ENCODE measurements at places on chromosomes 7 and 10. TPM values are rescaled to one million over a fixed set of nuclear protein-coding genes. Genes with fewer than 3 reads are reported as not detected.

ASB15 gene
- 0.22 TPM for polyA plus RNA-seq

SYCE1 gene
- 5.4 TPM for polyA plus RNA-seq

PLAU gene
- polyA plus RNA-seq, result 29.8 TPM

ZP3 gene
- 2.2 TPM for polyA plus RNA-seq

SPDYE5 gene
- polyA plus RNA-seq, result not detected

CYP2C8 gene
- polyA plus RNA-seq, result 0.27 TPM

ZNF680 gene
- polyA plus RNA-seq, result 7.1 TPM

TAS2R3 gene
- polyA plus RNA-seq, result 0.10 TPM

TMEM140 gene
- 26.2 TPM for polyA plus RNA-seq

EIF5AL1 gene
- 0.92 TPM for polyA plus RNA-seq

LMOD2 gene
- polyA plus RNA-seq, result 0.03 TPM

SPDYE6 gene
- not detected for polyA plus RNA-seq

PPP1R3C gene
- 9.6 TPM for polyA plus RNA-seq
